ENCODE measurements at places on chromosomes 7 and 10.
A peak's percentile ranks its signal among the peaks of the same experiment; 100 is the strongest.

GRCh38 chr10:100348389-100348927, 1.4 kb downstream of the SCD start:
- DNase-seq: no peak

- no peak for DNase-seq
Observed at GRCh38 chr7:37364856-37365255, 83.8 kb downstream of the ELMO1 start.

DNA sequence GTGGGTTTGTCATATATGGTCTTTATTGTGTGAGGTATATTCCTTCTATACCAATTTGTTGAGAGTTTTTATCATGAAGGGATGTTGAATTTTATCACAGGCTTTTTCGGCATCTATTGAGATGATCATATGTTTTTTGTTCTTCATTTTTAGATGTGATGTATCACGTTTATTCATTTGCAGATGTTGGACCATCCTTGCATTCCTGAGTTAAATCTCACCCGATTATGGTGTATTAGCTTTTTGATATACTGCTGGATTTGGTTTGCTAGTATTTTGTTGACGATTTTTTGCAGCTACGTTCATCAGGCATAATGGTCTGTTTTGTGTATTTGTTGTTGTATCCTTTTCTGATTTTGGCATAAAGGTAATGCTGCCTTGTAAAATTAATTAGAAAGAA, 311.0 kb downstream of the PTEN start:
- no peak for DNase-seq

- no peak for DNase-seq
Observed at GRCh38 chr10:119542988-119543813, 682 bp upstream of the RGS10 start.

GRCh38 chr10:50636618-50637579, 13.1 kb upstream of the SGMS1 start:
- no peak for DNase-seq

GRCh38 chr7:2019711-2020511, 212.8 kb downstream of the MAD1L1 start:
- peak; percentile 85 for DNase-seq

- DNase-seq: no peak
Observed at GRCh38 chr7:12569673-12570072, 847 bp upstream of the SCIN start.

DNA sequence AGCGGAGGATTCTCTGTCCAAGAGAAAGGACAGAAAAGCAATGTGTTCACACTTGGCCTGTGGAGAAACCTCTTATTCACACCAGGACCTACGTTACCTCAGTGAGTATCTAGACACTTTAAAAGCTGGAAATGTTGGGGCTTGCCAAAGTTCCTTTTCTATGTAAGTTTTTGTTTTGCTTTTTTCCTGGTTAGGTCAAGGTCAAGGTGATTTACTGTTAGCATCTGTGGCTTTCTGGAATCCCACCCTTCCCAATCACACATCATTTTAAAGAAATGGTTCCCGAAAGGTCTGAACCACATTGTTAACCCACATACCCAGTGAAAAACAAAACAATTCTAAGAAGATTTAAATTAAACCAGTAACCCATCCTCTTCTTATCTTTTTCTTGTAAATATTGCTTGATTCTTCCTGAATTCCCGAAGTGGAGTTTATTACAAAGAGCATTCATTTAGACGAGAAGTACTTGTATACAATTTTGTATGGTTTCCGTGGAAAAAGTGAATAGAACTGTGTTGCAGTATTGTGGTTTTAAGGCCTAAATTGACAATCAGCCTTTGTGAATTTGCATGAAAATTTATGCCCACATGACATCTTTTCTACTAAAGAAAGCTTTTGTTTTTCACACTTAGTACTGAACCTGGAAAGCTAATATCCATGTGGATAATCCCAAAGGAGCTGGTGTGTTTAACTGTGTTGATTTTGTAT, 827.0 kb upstream of the IGFBP3 start:
- no peak for DNase-seq

- DNase-seq: no peak
Observed at GRCh38 chr10:62916141-62916603, 100.0 kb upstream of the EGR2 start.

DNA sequence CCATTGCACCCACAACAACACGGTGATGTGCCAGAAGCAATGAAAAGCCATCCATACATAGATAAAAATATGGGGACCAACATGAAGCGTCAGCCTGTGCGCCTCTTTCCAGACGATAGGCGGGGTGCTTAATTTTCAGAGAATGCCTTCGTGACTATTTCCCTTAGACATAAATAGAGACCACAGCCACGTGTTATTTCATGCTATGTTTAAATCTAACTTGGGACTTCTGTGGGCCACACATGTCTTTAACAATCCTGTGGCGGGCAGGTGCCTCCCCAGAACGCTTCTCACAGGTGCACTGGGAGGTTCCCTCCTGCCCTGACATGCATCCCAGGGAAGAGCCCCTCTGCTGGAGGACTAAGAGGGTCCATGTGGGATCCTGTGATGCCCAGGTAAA, 259.7 kb downstream of the ADARB2 start:
- no peak for DNase-seq

DNA sequence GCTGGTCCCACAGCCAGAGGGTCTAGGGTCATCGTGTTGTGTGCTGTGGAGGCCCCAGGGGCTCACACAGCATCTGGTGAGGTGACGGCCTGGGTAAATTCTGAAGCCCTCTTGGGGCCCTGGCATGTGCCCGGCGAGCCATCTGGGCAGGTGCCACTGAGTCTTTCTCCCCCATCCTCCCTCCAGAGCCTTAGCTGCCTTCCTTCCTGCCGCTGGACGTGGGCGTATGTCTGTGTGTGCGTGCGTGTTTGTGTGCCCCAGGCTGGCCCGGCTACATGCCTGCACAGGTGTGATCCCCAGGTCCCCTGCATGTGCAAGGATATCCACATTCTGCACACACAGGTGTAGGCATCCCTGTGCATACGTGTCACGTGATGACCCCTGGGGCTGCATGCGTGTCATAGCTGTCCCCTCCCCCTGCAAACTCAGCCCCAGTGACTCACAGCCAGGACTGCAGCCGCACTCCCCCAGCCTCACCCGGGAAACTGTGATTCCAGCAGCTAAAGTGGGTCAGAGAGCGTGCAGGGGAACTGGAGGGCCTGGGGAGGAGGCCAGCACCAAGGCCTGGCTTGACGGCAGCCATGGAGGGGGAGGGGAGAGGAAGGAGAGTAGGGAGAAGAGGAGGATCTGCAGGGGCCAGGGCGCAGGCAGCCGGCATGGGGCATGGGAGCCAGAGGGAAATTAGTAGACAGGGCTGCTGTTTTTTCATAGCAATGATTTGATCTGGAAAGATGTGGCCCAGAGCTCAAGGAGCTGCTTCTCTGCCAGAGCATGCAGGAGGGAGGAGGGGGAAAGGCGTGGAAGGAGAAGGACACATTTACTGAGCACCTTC, 46.4 kb downstream of the ELFN1 start:
- no peak for DNase-seq

DNA sequence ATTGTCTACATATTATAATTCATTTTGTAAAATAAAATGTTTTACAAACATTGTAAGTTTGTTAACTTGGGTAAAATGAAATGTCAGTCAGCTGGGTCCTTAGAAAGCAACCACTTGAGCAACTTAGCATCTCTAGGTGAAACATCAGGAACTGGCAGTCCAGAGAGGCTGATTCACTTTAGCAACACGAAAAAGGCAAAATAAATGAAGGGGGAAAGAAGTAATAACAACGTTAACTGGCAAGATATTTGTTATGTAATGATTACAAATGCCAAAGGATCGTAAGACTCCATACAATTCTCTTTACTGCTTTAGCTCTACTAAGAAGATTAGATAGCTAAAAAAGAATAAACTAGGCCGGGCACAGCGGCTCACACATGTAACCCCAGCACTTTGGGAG, 5.0 kb downstream of the PDZD8 start:
- DNase-seq: no peak

- DNase-seq: no peak
Observed at GRCh38 chr10:8656261-8656660, 601.8 kb downstream of the GATA3 start.

DNA sequence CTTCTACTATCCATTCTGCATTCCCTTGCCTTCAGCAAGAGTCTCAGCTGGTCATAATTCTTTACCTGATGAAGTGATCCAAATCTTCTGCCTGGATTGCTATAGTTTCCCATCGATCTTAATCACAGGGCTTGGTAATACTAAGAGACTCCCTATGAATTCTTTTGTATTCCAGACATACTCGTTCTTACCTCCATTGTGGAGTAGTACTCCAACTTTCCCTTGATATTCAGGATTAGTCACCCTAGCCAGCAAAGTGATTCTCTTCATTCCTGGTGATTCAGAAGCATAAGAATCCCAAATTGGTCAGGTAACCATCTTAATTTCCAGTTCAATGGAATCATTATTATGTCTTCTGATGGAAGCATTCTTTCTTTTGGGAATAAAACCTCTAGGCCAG, 96.7 kb downstream of the TWIST1 start:
- DNase-seq: no peak

DNA sequence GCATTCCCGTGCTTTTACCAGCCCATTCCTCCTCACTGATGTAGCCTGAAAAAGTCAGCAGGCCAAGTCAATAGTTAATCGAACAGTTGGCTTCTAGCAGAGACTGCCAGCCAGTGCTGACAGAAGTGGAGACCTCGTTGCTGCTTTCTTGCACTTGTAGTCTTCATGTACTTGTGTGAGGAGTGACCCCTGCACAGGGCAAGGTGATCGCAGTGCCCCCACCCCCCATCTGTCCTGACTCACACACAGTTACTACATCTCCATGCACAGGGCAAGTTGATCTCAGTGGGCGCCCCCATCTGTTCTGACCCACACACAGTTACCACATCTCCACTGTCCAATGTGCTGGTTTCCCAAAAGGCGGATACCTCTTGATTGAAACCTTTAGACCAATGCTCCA, 34.2 kb downstream of the C10orf71 start:
- DNase-seq: no peak

DNA sequence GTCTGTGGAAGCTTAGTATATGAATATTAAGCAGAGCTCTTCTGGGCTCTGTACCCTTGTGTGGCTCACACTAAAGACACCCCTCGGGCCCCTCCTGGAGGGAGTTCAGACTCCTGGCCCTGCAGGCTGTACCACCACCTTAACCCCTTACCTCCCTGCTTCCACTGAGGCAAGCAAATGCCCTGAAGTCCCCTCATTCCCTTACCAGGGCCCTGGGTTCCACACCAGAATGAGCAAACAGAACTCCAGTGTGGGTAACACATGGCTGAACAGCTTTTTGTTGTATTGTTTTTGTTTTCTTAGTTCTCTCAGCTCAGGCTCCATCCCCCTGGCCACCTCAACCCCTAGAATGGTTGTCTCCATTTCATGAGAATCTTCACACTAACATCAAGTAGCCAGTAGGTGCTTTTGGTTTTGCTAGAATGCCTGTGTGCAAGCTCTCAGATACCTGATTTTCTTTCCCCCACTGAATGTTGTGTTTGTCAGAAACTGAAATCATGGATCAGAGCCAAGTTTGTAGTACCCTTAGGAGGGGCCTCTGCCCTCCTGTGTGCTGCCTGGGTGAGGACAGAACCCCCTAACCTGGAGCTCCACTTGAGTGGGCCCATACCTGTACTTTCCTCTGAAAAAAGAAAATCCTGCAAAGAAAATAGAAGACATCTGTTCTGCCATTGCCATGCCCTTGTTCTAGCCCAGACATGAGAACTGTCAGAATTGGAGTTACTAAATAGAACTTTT, 2.8 kb upstream of the WAPL start:
- no peak for DNase-seq

DNA sequence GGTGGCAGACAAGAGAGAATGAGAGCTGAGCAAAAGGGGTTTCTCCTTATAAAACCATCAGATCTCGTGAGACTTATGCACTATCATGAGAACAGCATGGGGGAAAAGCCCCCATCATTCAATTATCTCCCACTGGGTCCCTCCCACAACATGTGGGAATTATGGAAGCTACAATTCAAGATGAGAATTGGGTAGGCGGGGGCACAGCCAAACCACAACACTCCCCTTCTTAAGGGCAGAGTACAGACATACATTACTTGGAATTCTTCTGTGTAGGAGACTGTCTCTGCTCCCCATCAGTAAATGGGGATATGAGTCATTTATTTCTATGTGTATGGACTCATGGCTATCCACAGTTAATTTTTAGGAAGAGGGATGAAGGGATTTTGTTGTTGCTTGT, 31.2 kb downstream of the FAM171A1 start:
- no peak for DNase-seq

DNA sequence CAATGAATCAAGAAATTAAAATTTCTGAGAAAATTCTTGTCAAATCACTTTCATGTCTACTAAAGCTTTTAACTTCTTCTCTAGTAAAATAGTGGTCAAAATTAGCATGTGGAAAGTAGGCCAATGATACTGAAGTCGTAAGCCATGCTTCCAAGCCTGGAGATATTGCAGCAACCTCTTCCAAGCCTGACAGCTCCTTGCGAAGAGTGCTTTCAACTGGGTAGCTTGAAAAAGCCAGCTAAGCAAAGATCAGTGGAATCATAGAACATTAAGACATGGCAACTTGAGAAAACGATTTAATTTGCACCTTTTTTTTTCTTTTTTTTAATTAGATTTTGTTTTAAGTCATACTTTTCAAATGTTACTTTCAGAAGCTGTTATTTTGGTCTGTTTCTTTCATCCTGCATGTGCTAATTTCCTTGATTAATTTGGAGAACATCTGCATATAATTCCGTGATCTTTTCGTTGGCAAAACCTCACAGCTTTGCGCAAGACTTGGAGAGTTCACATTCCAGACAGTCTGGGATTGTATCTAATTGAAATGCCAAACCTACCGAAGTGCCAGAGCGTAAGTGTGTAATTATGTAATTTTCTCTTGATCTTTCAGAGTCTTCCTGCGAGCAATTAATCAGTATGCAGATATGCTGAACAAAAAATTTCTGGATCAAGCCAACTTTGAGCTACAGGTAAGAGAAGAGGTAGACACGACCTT, 142.2 kb upstream of the INSYN2A start:
- no peak for DNase-seq

DNA sequence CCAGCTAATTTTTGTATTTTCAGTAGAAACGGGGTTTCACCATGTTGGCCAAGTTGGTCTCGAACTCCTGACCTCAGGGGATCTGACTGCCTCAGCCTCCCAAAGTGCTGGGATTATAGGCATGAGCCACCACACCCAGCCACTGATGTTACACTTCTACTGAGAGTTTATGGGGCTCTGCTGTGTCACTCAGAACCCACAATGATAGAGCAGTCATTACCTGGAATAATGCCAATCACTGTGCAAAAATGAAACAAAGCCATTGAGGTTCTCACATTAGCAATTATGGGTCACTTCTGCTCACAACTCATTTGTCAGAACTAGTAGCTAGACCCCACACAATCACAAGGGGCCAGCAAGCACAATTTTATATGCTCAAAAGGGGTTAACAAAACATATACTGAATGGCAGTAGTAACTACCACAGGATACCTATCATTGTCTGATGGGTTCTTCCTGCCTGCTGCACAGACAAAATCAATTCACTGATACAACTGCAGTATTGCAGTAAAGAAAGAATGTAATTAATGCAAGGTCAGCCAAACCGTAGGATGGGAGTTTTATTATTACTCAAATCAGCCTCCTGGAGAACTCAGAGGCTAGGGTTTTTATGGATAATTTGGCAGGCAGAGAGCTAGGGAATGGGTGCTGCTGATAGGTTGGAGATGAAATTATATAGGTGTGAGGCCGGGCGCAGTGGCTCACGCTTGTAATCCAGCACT, 72.1 kb upstream of the TRIM24 start:
- no peak for DNase-seq

Measured in non-pigmented ciliary epithelial cell (primary cell).